ENCODE measurements at places on chromosomes 2 and 18.
A peak's percentile ranks its signal among the peaks of the same experiment; 100 is the strongest.

DNA sequence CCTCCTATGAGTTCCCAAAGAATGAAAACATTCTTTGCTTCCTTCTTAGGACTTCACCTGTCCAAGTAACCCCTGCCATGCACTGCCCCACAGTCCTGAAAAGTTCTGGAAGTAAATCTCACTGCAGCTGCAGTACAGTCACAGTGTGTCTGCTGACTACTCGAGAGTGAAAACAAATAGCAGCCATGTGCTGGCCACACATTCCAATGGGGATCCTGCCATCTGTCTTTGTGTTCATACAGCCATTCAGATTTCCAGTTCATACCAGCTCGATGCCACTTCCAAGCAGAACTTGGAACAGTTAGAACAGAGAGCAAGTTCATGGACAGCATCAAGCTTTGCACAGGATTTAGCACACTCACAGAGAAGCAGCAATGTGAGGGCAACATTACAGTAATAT lies 629.9 kb upstream of the ACVR2A start:
- DNase-seq = peak; percentile 12

- DNase-seq = no peak
Observed at GRCh38 chr2:241576293-241576654, 17.7 kb downstream of the BOK start.

DNA sequence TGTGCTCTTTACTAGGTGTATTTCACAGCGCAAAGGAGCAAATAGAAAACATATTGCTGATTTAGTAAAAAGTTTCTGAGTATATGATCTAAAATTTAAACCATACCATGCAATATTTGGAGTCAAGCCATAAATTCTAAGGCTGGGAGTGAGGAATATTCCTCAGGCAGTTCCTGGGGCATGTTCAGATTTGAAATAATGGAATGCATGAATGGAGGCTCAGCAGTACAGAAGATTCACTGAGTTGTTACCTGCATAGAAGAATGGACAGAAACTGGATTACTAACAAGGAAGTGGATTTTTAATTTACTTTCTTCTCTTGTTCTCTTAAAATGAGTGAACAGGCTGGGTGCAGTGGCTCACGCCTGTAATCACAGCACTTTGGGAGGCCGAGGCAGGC lies 441.0 kb upstream of the MAP2 start:
- no peak for DNase-seq

- DNase-seq = no peak
Observed at GRCh38 chr18:11500153-11501122, 109.0 kb upstream of the SLC35G4 start.

- DNase-seq = no peak
Observed at GRCh38 chr18:61464551-61465142, 131.4 kb downstream of the CDH20 start.

GRCh38 chr2:216632952-216633615 lies at the start of gene IGFBP2:
Gene IGFBP2, plus strand, starts transcription at chr2:216633420. Its CDS starts 104 bp downstream, at chr2:216633524.
- no peak for DNase-seq

DNA sequence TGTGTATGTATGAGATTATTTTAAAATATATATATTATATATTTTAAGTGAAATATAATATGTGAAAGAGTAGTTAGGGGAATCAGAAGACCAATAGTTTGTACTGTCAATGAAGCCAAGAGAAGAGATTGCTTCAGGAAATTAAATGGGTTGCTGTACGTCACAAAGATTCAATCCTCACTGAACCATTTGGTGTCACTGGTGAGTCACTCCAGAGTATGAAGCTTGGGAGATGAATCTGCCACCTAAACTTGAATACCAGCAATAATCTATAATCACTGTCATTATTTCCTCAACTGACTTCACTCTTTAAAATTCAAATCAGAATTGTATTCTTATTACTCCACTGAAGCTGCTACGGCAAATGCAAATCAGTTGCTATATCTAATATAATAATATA lies 41.9 kb upstream of the SCN9A start:
- DNase-seq = peak; percentile 36

GRCh38 chr2:64591188-64591587 lies 62.5 kb downstream of the SERTAD2 start:
- DNase-seq = no peak

DNA sequence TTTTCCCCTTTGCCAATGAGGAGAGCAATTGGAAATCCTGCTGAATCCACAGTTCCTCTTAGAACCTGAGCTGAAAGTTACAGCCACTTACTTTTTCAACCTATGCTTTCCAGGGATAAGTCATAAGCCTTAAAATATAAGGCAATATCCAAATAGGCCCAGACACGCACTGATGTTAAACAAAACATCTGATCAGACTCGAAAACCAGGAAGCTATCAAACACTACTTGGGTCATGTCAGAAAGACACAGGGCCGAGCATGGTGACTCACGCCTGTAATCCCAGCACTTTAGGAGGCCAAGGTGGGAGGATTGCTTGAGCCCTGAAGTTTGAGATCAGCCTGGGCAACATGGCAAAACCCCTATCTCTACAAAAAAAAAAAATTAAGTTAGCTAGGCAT lies 192.1 kb downstream of the SP3 start:
- DNase-seq = no peak

- no peak for DNase-seq
Observed at GRCh38 chr18:2969695-2970094, 43.2 kb downstream of the LPIN2 start.

GRCh38 chr2:162382278-162382677 lies 38.3 kb downstream of the GCA start:
- DNase-seq = no peak

- no peak for DNase-seq
Observed at GRCh38 chr18:78123144-78123909, 856.3 kb upstream of the SALL3 start.

DNA sequence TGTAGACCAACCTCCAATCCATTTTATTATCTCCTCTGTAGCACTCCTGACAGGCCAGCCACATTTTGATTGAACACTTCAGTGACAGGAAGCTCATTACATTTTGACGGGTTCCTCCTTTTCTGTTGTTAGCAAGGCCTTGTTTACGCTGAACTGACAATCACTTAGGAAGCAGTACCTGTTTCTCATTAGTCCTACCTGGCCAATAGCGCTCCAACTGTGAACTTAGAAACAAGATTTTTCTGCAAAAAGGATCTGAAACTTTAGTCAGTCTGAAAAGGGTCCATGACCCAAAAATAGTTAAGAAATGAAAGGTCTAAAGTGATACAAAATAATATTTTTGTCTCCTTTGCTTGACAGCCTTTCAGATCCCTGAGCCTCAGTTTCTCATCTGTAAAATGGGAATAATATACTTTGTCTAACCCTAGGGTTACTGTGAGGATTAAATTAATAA lies 119.6 kb upstream of the MSTN start:
- DNase-seq = no peak

GRCh38 chr2:16507655-16508489 lies 157.8 kb downstream of the CYRIA start:
- DNase-seq = peak; percentile 66

- peak; percentile 51 for DNase-seq
Observed at GRCh38 chr18:44709307-44710126, 28.8 kb downstream of the SETBP1 start.

DNA sequence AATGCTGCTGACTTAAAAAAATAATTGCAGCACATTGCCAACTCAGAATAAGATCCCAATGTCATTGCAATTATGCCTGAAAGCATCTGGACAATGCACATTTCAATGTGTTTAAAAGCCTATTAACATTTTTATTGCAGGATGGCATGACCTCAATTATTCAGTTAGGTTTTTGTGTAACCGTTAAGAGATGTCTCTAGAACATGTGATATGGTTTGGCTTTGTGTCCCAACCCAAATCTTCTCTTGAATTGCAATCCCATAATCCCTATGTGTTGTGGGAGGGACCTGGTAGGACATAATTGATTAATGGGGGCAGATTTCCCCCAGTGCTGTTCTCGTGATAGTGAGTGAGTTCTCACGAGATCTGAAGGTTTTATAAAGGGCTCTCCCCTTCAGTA lies 43.2 kb upstream of the ZC3H15 start:
- DNase-seq = no peak

- DNase-seq = no peak
Observed at GRCh38 chr2:232634206-232635150, 1.1 kb downstream of the EFHD1 start.

DNA sequence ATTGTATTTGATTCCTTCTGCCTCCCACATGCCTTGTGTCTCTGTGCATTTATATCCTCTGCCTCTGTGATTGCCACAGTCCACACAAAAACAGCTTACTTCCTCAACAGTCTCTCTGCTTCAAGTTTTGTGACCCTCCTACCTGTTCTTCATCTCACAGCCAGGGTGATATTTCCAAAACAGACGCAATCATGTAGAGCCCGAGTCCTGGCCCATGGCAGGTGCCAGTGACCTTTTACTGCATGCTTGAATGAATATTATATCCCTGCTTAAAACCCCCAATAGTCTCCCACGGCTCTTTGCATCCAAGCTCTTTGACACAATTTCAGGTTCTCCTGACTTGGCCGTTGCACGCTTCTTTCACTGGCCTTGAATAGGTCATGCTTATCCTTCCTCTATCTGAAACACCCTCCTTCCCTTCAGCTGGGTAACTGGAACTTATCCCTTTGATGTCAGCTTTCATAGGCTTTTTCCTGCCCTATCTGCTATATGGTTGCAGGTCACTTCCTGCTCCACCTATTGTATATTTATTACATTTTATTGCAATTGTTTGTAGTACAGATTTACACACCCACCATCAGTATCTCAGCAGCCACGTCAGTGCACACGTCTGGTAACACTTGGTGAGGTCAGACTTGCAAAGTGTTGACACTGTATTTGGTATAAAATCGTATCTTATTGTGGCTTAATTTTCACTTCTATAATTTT lies 29.7 kb upstream of the IL1B start:
- no peak for DNase-seq

GRCh38 chr2:105752691-105753358 lies 8.1 kb downstream of the NCK2 start:
- no peak for DNase-seq

DNA sequence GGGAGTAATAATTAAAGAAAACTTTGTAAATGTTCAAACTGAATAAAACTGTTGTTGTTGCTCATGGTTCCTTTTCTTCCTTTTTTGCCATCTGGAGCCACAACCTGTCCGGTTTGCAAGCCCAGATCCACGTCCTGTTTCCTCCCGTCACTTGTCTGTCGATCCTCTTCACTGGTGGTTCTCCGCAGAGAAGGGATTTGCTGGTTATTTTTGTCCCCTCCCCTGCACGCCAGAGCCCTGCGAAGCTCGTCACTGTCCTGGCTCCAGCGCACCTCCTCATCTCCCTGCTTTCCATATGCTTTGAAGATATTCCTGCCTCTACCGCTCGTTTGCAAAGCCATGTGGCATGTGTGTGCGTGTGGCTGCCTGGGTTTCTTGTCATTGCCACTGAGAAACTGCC lies 461.4 kb downstream of the RNF144A start:
- DNase-seq = peak; percentile 30

- no peak for DNase-seq
Observed at GRCh38 chr2:45009928-45010701, 863 bp upstream of the SIX2 start.

GRCh38 chr2:134348239-134348638 lies 94.4 kb downstream of the MGAT5 start:
- DNase-seq = no peak

- DNase-seq = no peak
Observed at GRCh38 chr2:15819562-15820256, 120.6 kb upstream of the MYCN start.

GRCh38 chr2:198712485-198712884 lies 745.3 kb downstream of the SATB2 start:
- DNase-seq = no peak

DNA sequence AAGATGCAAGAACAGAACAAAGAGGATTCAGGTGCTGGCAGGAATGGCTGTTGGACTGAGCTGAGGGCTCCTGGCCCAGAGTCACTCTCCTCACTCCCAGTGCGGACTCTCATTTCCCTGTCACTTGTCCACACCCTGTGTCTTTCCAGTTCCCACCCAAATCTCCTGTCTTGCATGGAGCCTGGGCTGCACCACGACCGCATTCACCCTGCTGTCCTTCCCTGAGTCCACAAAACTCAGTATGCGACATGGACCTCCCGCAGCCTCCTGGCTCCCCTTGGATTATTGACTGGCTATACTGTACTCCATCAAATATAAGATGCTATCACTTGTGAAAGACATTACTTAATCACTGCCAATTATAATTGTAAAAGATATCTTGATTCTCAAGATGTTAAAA lies 2.5 kb upstream of the ITM2C start:
- no peak for DNase-seq

DNA sequence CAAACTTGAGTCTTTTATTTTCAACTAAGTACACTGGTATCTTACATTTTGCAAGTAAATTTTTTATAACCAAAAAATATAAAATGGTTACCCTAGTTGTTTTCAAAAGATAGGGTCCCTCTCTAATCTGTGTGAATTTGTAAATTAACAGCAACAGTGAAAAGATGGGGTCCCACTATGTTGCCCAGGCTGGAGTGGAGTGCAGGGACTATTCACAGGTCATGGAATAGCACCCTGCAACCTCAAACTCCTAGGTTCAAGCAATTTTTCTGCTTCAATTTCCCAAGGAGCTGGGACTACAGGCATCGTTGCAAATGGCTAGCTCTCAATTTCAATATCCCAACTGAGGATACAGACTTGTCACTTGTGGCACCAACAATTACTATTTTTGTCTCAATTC lies 12.1 kb downstream of the CCT4 start:
- no peak for DNase-seq

- no peak for DNase-seq
Observed at GRCh38 chr2:83055376-83056010, 1403.6 kb downstream of the SUCLG1 start.

DNA sequence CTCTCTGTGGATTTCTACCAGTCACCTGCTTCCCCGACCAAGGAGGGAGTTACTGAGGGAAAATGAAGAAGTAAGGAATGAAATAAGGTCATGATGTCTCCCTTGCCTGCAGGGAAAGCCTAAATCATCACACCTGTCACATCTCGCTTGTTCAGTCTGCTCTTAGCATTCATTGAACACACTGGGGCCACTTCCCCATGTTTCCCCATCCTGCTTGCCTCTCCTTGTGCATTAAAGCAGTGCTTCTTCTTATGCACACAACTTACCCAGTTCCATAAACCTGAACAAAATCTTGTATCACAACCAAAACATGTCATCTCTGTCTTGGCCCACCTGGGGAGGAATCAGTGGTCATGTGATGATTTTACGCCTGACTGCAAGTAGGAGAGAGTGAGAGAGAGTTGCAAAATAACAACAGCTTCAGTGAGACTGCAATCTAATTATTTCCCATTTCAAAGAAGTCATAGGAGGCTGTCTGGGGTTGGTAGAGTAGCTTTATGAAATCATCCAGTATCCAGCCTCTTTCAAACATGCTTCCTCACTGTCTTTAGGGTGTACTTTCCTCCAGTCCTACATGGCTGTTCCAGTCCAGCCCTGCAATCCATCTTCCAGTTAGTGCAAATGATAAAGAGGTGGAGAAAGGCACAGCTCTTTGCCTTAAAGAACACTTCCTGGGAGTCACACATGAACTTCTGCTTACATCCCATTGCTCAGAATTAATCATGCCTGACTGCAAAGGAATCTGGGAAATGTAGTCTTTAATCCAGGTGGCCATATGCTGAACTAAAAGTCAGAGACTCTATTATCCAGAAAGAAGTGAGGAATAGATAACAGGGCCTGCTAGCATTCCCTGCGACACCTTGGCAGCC lies 220.1 kb downstream of the HAUS1 start:
- peak; percentile 64 for DNase-seq

GRCh38 chr18:53503914-53504441 lies 720.5 kb downstream of the MBD2 start:
- DNase-seq = no peak

GRCh38 chr2:59589881-59590280 lies 963.6 kb downstream of the BCL11A start:
- no peak for DNase-seq

GRCh38 chr18:70650878-70651277 lies 362.0 kb downstream of the SOCS6 start:
- no peak for DNase-seq

Data from Ammon's horn (tissue), 1 donor.